ENCODE measurements at places on chromosomes 5 and 9. TPM values are rescaled to one million over a fixed set of nuclear protein-coding genes. Genes with fewer than 3 reads are reported as not detected.

The CFAP77 gene
- not detected for polyA plus RNA-seq

The CIZ1 gene
- 45.6 TPM for polyA plus RNA-seq

GRCh38 chr5:125372694-125373631, 626.5 kb upstream of the ZNF608 start:
- DNase-seq, result peak; percentile 18

DNA sequence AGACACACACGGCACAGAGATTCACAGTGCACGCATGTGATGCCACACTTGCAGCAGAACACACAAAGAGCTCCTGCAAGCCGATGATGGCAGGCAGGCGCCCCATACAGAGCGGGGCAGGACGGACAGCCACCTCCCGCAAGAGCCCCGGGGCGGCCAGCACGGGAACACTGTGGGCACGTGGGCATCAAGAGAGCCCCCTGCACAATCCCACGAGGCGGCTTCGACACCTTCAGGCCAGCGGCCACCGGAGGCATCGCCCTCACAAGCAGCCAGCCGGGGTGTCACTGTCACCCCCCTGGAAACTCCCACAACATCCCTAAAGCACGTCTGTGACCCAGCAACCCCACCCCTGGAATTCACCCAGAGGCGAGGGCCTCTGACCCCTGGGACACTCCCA, 17.9 kb downstream of the TERT start:
- DNase-seq, result no peak

GRCh38 chr5:40838086-40838485, 3.1 kb upstream of the RPL37 start:
- DNase-seq, result no peak

- DNase-seq, result no peak
Measured at GRCh38 chr9:2229109-2229721, 214.1 kb downstream of the SMARCA2 start.
